ENCODE measurements at places on chromosomes 16 and 17. TPM values are rescaled to one million over a fixed set of nuclear protein-coding genes. Genes with fewer than 3 reads are reported as not detected.

GRCh38 chr16:28983644-28984043 is 1.2 kb upstream of the LAT start:
- DNase-seq = no peak

Gene PRAC1
- total RNA-seq = not detected

Gene ST6GALNAC1
- 0.46 TPM for total RNA-seq

Gene KRT15
- total RNA-seq = not detected

GRCh38 chr16:49826515-49826914 is 29.4 kb downstream of the ZNF423 start:
- DNase-seq = no peak

Gene SERPINF2
- 0.33 TPM for total RNA-seq

All from CD8-positive, alpha-beta memory T cell (primary cell).